ENCODE measurements at places on chromosomes 1 and 21.

GRCh38 chr1:50704126-50704525 is 255.9 kb downstream of the FAF1 start:
- DNase-seq = no peak

GRCh38 chr1:52880206-52880605 is 37.6 kb downstream of the ZYG11A start:
- no peak for DNase-seq

- no peak for DNase-seq
Measured at GRCh38 chr21:16928439-16928838, 584.4 kb upstream of the CXADR start.

DNA sequence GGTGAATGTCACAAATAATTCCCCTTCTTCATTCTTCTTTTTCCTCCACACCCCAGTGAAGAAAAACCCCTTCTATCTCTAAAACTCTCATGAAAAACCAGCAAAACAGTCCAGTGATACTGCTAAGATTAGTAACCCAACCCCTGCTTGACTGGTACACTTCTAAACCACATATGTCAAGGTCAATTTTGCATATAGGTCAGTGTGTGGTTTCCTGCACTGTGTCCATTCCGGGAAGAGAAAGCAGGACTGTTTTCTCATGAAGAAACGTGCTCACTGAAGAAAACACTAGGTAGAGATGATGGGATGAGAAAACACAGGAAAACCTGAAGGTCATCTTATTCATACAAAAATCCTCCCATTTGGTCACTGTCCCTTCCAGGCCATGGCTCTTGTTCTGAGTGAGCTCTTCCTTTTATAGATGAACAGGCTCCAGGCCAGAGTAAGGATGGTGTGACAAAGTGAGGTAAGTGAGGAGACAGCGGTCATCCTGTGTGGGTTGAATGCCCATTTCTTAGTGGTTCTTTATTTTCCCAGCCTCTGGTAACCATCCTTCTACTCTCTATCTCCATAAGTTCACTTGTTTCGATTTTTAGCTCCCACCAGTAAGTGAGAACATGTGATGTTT is 122.7 kb downstream of the FASLG start:
- DNase-seq = no peak

- DNase-seq = no peak
Measured at GRCh38 chr1:198932351-198932991, 293.6 kb downstream of the PTPRC start.

GRCh38 chr1:45686015-45686287 is 382 bp downstream of the GPBP1L1 start:
- peak; percentile 67 for DNase-seq

GRCh38 chr1:106526650-106527049 is 529.8 kb upstream of the PRMT6 start:
- DNase-seq = no peak

GRCh38 chr1:21764615-21765423 is 18.1 kb downstream of the USP48 start:
- DNase-seq = no peak

GRCh38 chr1:26145041-26145959 is 13.6 kb upstream of the FAM110D start:
- DNase-seq = peak; percentile 74

GRCh38 chr1:11984121-11984520 is 3.9 kb downstream of the MFN2 start:
- no peak for DNase-seq

GRCh38 chr1:58879464-58879863 is 95.6 kb upstream of the JUN start:
- DNase-seq = no peak

GRCh38 chr1:93817819-93818569 is 61.0 kb downstream of the DNTTIP2 start:
- peak; percentile 24 for DNase-seq

GRCh38 chr1:69985901-69986439 is 219.4 kb downstream of the LRRC40 start:
- no peak for DNase-seq

- no peak for DNase-seq
Measured at GRCh38 chr1:209808059-209808581, 2.2 kb upstream of the IRF6 start.

DNA sequence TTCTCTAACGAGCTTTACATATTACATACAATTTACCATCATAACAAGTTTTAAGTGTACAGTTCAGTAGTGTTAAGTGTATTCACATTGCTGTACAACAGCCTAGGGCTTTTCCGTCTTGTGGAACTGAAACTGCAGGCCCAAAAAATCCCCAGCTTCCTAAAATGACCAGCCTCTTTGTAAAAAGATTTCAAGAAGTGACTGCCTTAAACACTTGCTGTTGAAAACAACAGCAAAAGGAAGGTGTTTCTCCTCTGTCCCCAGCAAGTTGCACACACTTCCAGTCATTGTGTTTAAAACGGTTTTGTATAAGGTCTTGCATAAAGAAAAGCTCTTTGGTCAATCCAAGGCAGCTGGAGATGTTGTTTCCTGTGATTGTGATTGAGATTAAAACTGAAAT is 16.0 kb upstream of the GBP1 start:
- no peak for DNase-seq

DNA sequence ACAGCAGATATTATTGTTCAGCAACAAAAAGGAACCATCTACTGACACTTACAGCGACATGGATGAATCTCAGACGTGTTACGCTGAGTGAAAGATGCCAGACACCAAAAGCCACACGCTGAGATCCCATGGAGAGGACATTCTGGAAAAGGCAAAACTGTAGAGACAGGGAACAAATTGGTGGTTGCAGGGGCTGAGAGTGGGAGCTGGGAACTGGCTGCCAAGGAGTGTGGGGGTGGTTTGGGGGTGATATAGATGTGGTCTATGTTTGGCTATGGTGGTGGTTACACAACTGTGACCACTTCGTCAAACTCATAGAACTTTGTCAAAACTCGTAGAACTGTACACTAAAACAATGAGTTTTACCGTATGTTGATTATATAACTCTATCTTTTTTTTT is 57.7 kb downstream of the RIPK4 start:
- DNase-seq = no peak

GRCh38 chr1:101653482-101653946 is 343.2 kb downstream of the OLFM3 start:
- DNase-seq = no peak

DNA sequence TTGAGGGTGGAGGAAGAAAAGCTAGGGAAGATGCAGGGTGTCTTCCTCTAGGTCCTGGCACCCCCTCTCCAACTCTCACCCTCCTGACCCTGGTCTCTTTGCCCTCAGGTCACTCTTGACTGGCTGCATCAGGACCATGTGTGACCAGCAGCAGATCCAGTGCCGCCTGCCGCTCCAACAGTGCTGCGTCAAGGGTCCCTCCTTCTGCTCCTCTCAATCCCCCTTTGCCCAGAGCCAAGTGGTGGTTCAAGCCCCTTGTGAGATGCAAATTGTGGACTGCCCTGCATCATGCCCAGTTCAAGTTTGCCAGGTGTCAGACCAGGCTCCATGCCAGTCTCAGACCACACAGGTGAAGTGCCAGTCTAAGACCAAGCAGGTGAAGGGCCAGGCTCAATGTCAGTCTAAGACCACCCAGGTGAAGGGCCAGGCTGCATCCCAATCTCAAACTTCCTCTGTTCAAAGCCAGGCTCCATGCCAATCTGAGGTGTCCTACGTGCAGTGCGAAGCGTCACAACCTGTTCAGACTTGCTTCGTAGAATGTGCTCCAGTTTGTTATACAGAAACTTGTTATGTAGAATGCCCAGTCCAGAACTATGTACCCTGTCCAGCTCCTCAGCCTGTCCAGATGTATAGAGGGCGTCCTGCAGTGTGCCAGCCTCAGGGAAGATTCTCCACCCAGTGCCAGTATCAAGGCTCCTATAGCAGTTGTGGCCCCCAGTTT is 1.8 kb downstream of the KPRP start:
- no peak for DNase-seq

DNA sequence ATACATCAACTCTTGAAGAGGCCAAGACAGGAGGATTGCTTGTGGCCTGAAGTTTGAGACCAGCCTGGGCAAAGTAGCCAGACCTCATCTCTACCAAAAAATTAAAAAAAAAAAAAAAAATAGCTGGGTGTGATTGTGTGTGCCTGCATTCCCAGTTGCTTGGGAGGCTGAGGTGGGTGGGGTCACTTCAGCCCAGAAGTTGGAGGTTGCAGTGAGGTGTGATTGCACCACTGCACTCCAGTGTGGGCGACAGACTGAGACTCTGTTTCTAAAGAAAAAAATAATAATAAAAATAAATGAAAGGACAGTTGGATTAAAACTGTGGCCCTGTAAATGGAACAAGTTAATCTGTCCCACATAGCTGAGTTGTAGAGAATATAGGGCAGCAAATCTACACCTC is 18.9 kb upstream of the ZNF496 start:
- no peak for DNase-seq

- DNase-seq = peak; percentile 40
Measured at GRCh38 chr1:109466452-109467300, at the start of gene SYPL2. TSS of gene SYPL2 (plus strand) at chr1:109466546. CDS start at chr1:109466844, 298 bp downstream.

DNA sequence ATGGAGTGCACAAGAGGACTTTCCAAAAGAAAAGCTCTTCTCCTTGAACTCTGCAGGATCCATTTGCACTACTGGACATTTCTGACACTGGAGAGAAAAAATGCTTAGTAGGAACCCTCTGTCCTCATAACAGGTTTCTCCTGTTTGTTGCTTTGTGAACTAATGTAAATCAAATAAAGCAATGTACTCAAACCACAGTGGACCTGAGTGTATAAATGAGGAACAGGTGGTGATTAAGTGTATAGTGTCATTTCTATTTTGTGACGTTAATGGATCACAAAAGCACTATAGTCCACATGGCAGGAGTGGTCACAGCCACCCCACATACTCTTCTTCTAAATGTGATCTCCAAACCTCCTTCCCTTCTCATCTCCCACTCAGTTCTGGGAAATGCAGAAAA is 268.4 kb upstream of the DUSP10 start:
- no peak for DNase-seq

DNA sequence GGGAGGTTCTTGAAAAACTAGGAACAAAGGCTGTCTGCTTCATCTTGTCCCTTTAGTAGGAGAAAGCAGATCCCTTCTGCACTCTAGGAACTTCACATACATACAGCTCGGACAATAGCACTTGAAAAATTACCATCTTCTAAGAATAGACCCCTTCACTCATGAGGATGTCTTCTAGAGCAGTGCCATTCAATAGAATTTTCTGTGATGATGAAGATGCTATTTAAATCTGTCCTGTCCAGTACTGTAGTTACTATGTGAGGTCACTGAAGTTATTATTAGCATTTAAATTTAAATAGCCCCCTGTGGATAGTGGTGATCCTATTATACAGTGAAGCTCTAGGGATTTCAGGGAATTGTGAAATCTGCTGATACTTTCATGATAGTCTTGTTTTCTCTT is 46.4 kb upstream of the RAB3GAP2 start:
- no peak for DNase-seq

DNA sequence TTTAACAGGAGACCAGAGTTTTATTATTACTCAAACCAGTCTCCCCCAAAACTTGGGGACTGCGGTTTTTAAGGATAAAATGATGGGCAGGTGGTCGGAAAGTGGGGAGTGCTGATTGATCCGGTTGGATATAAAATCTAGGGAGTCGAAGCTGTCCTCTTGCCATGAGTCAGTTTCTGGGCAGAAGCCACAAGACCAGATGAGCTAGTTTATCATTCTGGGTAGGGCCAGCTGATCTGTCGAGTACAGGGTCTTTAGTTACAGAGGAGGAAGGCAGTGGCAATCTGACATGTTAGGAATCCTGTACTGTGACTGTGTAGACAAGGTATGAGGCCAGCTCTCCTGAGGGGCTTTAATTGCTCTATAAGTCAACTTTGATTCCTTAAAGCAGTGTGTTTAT is 22.9 kb upstream of the FOXE3 start:
- no peak for DNase-seq

DNA sequence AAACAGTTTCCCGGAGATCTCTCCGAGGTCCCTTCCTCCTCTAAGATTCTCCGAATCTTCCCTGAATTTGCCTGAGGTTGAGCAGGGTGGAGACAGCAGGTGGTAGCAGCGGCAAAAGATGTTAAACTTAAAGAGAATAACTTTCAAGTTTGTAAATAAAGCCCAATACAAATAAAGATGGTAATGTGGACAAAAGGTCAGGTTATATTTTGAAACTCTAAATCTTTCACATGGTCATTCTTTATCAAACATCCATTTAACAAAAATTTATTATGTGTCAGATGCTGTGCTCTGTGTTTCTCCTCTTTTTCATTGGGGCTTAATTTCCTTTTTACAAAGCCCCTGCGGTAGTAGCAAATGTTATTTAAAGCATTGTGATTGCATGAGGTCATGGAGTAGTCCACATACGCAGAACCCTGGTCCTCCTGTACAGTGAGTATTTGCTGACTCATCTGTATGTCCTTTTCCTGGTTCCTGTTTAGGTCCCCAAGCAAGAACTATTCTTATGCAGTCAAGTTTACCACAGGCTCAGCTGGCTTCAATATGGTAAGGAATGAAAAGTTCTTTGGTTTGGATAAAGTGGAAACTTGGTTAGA is 119.2 kb downstream of the ITSN1 start:
- no peak for DNase-seq

DNA sequence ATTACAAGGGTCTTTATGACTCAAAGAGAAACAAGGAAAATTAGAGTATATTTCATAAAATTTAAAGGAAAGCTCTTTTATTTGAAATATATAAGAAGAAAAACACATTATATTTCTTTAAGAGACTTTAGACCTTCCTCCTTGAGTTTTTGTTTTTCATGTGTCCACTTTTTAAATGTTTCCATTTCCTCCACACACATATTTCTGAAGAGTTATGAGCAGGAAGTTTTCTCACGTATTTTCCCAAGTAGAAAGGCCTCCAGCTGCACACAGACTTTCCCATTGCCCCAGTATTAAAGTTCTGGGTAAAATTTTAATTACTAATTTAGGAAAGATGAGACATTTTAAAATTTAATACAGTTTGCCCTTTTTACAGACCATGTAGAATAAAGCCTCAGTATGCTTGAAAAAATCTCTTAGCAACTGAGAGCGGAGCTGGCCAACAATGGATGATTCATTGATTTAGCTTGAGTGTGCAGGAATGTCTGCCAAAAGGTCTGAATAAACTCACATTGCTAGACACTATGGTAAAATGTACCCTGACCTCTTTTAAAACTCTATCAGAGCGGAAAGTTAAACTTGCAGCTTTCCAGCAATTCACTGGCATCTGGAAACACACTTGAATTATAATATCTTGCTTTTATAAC is 57.9 kb downstream of the DDAH1 start:
- DNase-seq = no peak

DNA sequence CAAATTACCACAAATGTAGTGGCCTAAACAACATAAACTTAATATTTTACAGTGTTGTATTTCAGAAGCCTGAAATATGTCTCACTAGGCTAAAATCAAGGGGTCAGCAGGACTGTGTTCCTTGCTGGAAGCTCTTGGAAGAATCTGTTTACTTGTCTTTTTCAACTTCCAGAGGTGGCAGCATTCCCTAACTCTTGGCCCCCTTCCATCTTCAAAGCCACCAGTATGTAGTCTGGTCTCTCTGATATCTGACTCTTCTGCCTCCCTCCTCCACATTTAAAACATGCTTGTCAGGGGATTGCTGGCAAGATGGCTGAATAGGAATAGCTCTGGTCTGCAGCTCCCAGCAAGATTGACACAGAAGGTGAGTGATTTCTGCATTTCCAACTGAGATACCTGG is 567.5 kb downstream of the PLA2G4A start:
- DNase-seq = no peak
